A549 treated with AZD2906 at 1 μM for 4 hours (cell line): ENCODE measurements at places on chromosomes 6 and 20. TPM values are rescaled to one million over a fixed set of nuclear protein-coding genes. Genes with fewer than 3 reads are reported as not detected.

The NRN1 gene
- 0.58 to 0.81 TPM (median 0.74 TPM) in 5 replicates for total RNA-seq

The FAM83C gene
- total RNA-seq: 0.11 to 0.20 TPM (median 0.15 TPM) in 5 replicates

The FABP7 gene
- not detected in 5 replicates for total RNA-seq

The SLC32A1 gene
- total RNA-seq: not detected in 5 replicates

The TUBB2B gene
- 14.7 to 16.0 TPM (median 15.4 TPM) in 5 replicates for total RNA-seq

The PLCB4 gene
- 14.7 to 21.2 TPM (median 18.2 TPM) in 5 replicates for total RNA-seq

The RAMACL gene
- total RNA-seq: 0.08 to 0.22 TPM (median 0.14 TPM) in 5 replicates

The PSMB1 gene
- total RNA-seq: 240 to 247 TPM (median 242 TPM) in 5 replicates

The SLC17A9 gene
- total RNA-seq: 0.02 to 0.16 TPM (median 0.13 TPM) in 5 replicates

The LGSN gene
- total RNA-seq: 2.2 to 2.4 TPM (median 2.3 TPM) in 5 replicates

The TSBP1 gene
- total RNA-seq: not detected in 5 replicates

The GRM1 gene
- 0.01 to 0.03 TPM (median 0.01 TPM) in 5 replicates for total RNA-seq

The NHSL1 gene
- 2.6 to 3.8 TPM (median 3.4 TPM) in 5 replicates for total RNA-seq

The MOG gene
- total RNA-seq: not detected in 5 replicates

The RNF146 gene
- total RNA-seq: 10.2 to 12.2 TPM (median 10.9 TPM) in 5 replicates

The SLC35F1 gene
- 0.01 to 0.02 TPM (median 0.01 TPM) in 3 of 5 replicates, not detected in the others for total RNA-seq

The LINC00237 gene
- not detected in 5 replicates for total RNA-seq
